ENCODE measurements at places on chromosomes 12 and 14.

GRCh38 chr12:121872546-121873215, 14.0 kb upstream of the HPD start:
- no peaks in the 10 kb centered on the region for H3K27me3 ChIP-seq
- no peak for DNase-seq
- peaks cover 2% of the 10 kb centered on the region for H3K4me1 ChIP-seq
- no peak overlapping the region for H3K27ac ChIP-seq
- no peak overlapping the region for H3K4me3 ChIP-seq

- H3K27ac ChIP-seq, result no peak overlapping the region
- DNase-seq, result no peak
- no peaks in the 10 kb centered on the region for H3K36me3 ChIP-seq
- no peaks in the 10 kb centered on the region for H3K4me1 ChIP-seq
- H3K27me3 ChIP-seq, result peaks cover 20% of the 10 kb centered on the region
Measured at GRCh38 chr12:6049587-6049986, 74.9 kb downstream of the VWF start.

DNA sequence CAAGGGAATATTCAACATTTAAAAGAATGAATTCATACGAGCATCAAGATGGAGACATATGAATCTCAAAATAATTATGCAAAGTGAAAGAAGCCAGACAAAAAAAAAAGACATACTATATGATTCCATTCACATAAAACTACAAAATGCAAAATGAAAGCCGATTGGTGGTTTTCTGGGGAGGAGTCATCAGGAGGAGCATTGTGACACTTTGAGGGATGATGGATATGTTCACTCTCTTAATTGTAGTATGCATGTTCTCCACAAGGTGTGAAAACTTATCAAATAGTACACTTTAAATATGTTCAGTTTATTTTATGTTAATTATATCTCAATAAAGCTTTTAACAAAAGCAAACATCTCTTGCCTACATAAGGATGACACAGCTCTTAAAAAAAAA, 13.5 kb downstream of the OLR1 start:
- H3K27ac ChIP-seq, result no peak overlapping the region
- no peaks in the 10 kb centered on the region for H3K36me3 ChIP-seq
- DNase-seq, result no peak
- H3K4me3 ChIP-seq, result no peak overlapping the region

DNA sequence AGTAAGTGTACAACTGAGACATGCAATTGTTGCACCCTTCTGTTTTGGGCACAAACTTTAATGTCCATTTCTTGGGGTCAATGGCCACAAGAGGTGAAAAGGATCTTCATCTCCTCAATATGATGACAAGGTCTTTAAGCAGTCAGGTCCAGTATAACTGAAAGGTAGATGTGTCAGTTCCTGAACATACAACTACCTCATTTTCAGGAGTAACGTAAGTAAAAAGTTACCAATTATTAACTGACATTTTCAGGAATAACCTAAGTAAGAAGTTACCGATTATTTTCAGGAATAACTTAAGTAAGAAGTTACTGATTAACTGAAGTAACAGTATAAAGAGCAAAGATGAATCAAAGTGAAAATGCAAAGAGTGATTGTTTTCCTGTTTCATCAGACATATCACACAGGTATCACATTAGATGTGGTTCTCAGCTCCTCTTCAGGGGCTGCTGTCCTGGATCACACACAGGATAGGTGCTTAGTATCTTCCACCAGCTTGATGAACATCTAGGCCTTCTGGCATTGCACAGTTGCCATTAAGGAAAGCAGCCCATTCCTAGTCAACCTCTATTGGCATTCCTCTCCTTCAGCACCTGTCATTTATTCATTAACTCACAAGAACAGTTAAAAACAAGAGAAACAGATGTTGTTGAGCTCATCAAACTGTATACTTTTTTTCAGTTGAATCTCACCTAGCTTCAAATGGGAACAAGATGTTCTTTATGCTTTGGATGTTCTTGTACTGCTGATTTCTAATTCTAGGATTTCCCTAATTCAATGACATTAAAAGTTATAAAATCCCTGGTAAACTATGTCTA, 200.0 kb downstream of the FOXG1 start:
- DNase-seq, result no peak
- no peaks in the 10 kb centered on the region for H3K27me3 ChIP-seq
- H3K27ac ChIP-seq, result no peak overlapping the region
- H3K4me3 ChIP-seq, result no peak overlapping the region
- no peaks in the 10 kb centered on the region for H3K4me1 ChIP-seq

DNA sequence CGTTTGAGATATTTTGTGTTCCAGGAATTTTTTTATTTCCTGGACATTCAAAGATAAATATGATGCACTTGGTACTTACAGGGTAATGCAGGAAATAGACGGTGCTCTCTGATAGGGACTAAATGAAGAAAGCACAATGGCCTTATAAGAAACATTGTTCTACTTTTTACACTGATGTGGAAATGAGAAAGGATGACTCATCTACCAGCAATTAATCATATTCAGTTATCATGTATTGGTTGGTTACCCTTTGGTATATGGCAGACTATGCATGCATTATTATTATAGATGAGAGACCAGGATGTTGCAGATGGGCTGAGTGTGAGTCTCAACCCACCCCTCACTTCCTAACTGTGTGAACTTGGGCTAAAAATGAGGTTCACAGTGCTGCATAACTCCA, 222.2 kb downstream of the FLRT2 start:
- H3K27ac ChIP-seq, result no peak overlapping the region
- H3K4me3 ChIP-seq, result no peak overlapping the region
- no peaks in the 10 kb centered on the region for H3K27me3 ChIP-seq
- no peaks in the 10 kb centered on the region for H3K36me3 ChIP-seq
- DNase-seq, result no peak

DNA sequence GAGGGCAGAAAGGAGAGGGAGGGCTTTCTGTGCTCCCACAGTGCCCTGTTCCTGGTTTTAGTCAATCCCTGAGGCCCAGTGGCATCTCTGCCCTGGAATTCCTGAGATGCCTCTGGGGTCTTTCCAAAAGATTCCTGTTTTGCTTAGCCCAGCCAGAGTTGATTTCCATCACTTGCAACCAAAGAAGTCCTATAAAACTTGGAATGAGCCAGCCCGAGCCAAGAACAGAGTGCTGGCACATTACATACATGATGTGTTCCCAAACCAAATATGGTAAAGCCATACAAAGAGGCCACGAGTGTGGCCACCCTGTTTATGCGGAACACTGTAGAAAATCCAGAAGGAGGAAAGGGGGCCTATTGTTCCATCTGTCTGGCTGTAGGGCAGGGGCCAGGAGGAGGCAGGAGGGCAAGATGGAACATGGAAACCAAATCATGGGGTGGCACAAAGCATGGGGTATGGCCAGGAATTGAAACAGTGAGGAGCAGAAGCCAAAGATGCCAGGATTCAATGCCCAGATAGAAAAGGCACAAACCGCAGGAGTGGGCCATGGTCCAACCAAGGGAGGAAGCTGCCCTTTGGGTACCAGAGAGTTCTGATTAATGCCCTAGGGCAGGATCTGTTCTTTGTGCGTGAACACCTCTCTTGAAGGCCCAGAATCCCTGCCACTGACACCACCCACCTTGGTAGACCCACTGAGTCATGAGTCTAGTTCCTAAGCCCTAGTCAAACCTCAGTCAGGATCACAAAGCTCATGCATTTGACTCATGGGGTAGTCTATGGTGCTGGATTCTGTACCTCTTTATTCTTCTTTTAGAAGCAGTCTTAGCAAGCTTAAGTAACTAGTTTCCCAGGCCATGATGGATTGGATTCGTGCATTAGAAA, 75.2 kb downstream of the LRRC74A start:
- DNase-seq, result no peak
- H3K27ac ChIP-seq, result no peak overlapping the region
- peaks cover 25% of the 10 kb centered on the region for H3K4me1 ChIP-seq
- H3K27me3 ChIP-seq, result no peaks in the 10 kb centered on the region
- no peaks in the 10 kb centered on the region for H3K36me3 ChIP-seq

GRCh38 chr12:43869184-43869583, 33.3 kb downstream of the TMEM117 start:
- H3K4me3 ChIP-seq, result no peak overlapping the region
- peaks cover 6% of the 10 kb centered on the region for H3K4me1 ChIP-seq
- H3K27ac ChIP-seq, result no peak overlapping the region
- DNase-seq, result no peak
- H3K36me3 ChIP-seq, result peaks cover 3% of the 10 kb centered on the region

DNA sequence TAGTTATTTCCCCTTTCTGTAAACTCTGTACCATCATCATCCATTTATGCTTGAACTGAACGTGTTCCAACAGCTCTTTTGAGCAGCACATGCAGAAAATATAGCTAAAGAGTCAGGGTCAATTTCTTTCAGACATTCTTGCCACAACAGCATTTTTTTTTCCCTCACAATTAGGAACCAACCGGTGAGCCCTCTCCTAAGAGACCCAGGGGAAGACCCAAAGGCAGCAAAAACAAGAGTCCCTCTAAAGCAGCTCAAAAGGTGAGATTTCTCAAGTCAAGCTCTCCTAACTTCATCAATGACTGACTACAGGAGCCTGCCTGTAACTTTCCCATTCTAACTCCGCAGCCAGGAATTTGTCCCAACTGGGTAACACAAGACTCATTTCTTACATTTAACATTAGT, 3.5 kb downstream of the HMGA2 start:
- no peak overlapping the region for H3K4me3 ChIP-seq
- no peak overlapping the region for H3K27ac ChIP-seq
- no peak for DNase-seq
- peaks cover 43% of the 10 kb centered on the region for H3K27me3 ChIP-seq

DNA sequence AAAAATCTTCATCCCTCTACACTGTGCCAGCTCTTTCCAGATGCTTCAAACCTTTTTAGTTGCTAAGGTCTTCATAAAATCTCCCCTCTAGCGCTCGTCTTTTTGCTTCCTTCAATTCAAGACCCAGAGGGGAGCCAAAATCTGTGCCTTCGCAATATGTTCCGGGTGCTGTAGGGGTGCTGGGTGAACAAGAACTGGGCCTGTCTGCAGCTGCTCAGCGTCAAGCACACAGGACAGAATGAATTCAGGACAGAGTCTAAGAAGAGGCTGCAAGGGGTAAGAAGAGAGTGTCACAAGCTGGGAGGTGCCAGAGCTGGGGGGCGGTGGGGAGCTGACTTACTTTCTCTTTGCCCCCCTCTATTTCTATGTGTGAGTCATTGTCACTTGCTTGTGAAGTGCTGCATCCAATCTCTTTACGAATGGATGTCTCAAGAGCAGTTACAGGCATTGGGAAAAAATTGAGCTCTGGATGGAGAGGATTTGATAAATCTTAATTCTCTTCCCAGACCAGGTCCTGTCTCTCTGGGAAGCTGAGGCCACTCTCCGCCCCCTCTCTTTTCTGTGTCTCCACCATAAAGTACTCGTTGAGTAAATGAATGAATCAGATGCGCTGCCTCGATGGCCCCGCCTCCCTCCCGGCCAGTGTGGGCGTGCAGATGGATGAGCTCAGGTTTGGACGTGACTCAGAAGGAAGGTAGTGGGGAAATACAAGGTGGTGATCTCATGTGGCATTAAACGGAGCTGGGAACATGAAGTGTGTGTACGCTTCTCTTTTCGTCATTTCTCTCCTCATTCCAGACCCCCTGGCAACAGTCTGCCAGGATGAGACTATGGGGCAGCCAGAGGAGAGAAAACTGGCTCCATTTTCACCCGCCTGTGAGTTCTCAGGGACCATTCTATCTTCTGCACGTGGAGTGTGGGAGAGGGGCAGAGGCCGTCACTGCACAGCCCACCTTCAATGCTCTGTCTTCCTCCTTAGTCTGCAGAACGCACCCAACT, 91.3 kb downstream of the TSPAN9 start:
- H3K27ac ChIP-seq, result no peak overlapping the region
- H3K27me3 ChIP-seq, result peaks cover 29% of the 10 kb centered on the region
- DNase-seq, result no peak
- no peaks in the 10 kb centered on the region for H3K36me3 ChIP-seq

GRCh38 chr14:102497998-102498677, 11.4 kb downstream of the ANKRD9 start:
- no peaks in the 10 kb centered on the region for H3K27me3 ChIP-seq
- H3K36me3 ChIP-seq, result peaks cover 14% of the 10 kb centered on the region
- no peaks in the 10 kb centered on the region for H3K4me1 ChIP-seq
- no peak overlapping the region for H3K4me3 ChIP-seq
- DNase-seq, result no peak

DNA sequence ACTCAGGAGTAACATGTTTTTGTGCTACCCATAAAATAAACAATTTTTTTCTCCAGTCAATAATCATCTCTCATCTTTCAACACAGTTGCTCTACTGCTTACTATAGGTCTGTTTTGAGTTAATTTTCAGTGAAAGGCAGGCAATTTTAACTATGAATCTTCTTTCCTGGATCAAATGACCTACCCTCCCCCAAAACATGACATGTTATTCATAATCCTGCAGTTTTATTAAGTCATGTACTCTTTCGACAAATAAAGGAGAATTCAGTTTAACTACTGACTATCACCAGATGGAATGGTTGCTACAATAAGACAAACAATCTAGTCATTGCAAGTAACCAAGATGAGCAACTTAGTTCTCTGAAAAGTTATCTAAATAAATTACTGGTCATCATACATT, 106.0 kb upstream of the FAR2 start:
- no peak for DNase-seq
- H3K4me1 ChIP-seq, result no peaks in the 10 kb centered on the region
- H3K4me3 ChIP-seq, result no peak overlapping the region

DNA sequence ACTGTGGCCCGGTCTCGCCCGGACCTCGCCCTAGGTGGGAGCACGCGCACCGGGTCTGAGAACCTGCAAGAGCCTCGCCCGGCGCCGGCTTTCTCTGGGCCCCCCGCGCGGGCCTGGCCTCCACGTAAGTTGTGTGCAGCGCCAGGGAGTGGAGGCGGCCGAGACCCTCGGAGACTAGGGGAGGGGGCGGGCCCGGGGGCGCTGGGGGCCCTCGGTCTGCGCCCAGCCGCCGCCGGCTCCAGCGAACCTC, 183 bp upstream of the PRMT8 start:
- H3K36me3 ChIP-seq, result no peaks in the 10 kb centered on the region
- no peak for DNase-seq

- H3K27ac ChIP-seq, result no peak overlapping the region
- no peak overlapping the region for H3K4me3 ChIP-seq
- H3K4me1 ChIP-seq, result no peaks in the 10 kb centered on the region
- no peaks in the 10 kb centered on the region for H3K36me3 ChIP-seq
- peaks cover 7% of the 10 kb centered on the region for H3K27me3 ChIP-seq
Measured at GRCh38 chr12:117863002-117863709, 105.6 kb downstream of the KSR2 start.

- DNase-seq, result no peak
- no peaks in the 10 kb centered on the region for H3K36me3 ChIP-seq
- no peaks in the 10 kb centered on the region for H3K4me1 ChIP-seq
- no peak overlapping the region for H3K27ac ChIP-seq
- no peaks in the 10 kb centered on the region for H3K27me3 ChIP-seq
Measured at GRCh38 chr14:99322731-99323599, 51.0 kb upstream of the BCL11B start.

DNA sequence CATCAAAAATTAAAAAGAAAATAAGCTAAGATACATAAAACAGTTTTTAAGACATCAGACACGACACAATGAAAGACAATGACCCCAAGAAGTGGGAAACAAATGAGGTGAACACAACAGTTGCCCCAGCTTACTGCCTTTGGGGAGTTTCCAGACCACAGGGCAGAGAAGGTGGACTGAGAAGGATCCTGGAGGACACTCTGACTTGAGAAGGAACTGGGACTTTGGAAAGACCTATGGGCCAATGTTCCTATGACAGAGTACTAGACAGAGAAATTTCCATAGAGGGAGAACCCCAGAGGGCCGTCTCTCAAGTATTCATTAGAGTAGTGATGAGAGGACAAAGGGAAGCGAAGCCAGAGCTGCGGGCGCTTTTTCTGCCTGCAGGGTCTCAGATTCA, 6.2 kb upstream of the OR5AU1 start:
- H3K4me3 ChIP-seq, result no peak overlapping the region
- H3K36me3 ChIP-seq, result no peaks in the 10 kb centered on the region
- no peaks in the 10 kb centered on the region for H3K4me1 ChIP-seq
- H3K27ac ChIP-seq, result no peak overlapping the region
- H3K27me3 ChIP-seq, result peaks cover 22% of the 10 kb centered on the region
